Ascending aorta (tissue), 2 donors: ENCODE measurements at places on chromosomes 5 and 9. TPM values are rescaled to one million over a fixed set of nuclear protein-coding genes. Genes with fewer than 3 reads are reported as not detected.
A peak's percentile ranks its signal among the peaks of the same experiment; 100 is the strongest.

The DNM1 gene
- total RNA-seq: 31.9 TPM

The CCL27 gene
- 9.3 TPM for total RNA-seq

DNA sequence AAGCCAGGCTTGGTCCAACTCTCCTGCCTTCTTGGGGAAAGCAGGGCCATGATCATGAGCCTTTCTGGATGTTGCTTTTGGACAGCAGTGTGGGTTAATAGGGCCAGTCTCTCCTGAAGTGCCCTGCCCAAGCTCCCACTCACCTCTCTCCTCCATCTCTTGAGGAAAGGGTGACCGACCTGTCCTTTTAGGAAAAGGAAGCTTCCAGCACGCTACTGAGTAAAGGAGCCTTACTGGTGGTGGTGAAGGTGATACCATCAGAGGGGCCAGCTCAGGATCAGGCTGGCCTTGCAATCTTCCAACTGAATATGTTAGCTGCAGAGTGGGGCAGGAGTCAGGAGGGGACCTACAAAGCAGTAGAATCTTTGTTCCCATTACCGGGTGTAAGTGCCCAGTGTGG is 2.2 kb upstream of the RGS3 start:
- DNase-seq: no peak
- H3K4me1 ChIP-seq: peaks cover 16% of the 10 kb centered on the region
- H3K4me3 ChIP-seq: no peak overlapping the region
- H3K27ac ChIP-seq: no peak overlapping the region
- H3K36me3 ChIP-seq: no peaks in the 10 kb centered on the region

- H3K27ac ChIP-seq: no peak overlapping the region
- H3K27me3 ChIP-seq: no peaks in the 10 kb centered on the region
- no peaks in the 10 kb centered on the region for H3K36me3 ChIP-seq
- no peaks in the 10 kb centered on the region for H3K4me1 ChIP-seq
- DNase-seq: no peak
These were observed 62.8 kb downstream of the TRPM3 start for GRCh38 chr9:71058660-71059059.

DNA sequence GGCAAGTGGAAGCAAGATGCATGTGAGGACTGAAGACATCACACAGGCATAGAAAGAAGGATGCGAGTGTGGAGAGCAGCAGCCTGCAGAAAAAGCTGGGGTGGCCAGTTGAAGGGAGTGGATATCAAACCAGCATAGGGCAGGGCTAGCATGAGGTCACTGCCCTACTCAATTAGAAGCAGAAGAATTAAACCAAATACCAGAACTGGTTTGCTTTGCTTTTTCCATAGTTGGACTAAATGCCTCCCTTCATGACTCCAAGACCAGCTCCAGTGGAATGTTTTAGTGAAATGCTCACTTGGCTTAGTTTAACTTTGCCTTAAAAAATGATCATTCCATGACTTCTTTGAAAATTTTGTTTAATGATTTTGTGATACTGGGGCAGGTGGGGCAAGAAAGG is 45.8 kb downstream of the TMEM167A start:
- no peak overlapping the region for H3K4me3 ChIP-seq
- H3K27ac ChIP-seq: no peak overlapping the region
- no peaks in the 10 kb centered on the region for H3K27me3 ChIP-seq

GRCh38 chr5:178465861-178466288 is 124.3 kb downstream of the COL23A1 start:
- DNase-seq: no peak
- H3K4me3 ChIP-seq: no peak overlapping the region
- no peaks in the 10 kb centered on the region for H3K4me1 ChIP-seq

- DNase-seq: peak; percentile 42
- H3K36me3 ChIP-seq: no peaks in the 10 kb centered on the region
- no peaks in the 10 kb centered on the region for H3K27me3 ChIP-seq
- no peak overlapping the region for H3K4me3 ChIP-seq
These were observed 240.5 kb downstream of the GADD45G start for GRCh38 chr9:89845321-89845720.

The CD14 gene
- total RNA-seq: 122 TPM

- H3K27me3 ChIP-seq: no peaks in the 10 kb centered on the region
- peak overlapping the region; percentile 65 for H3K27ac ChIP-seq
- H3K36me3 ChIP-seq: no peaks in the 10 kb centered on the region
- H3K4me1 ChIP-seq: peaks cover 12% of the 10 kb centered on the region
- H3K4me3 ChIP-seq: no peak overlapping the region
- DNase-seq: peak; percentile 22
These were observed 176.4 kb downstream of the FGF18 start for GRCh38 chr5:171595801-171596231.

The OTULINL gene
- total RNA-seq: 0.21 TPM

GRCh38 chr9:78923966-78924659 is 627.2 kb downstream of the PSAT1 start:
- no peak for DNase-seq
- H3K27ac ChIP-seq: no peak overlapping the region
- H3K27me3 ChIP-seq: no peaks in the 10 kb centered on the region
- H3K4me1 ChIP-seq: no peaks in the 10 kb centered on the region

The SOX30 gene
- not detected for total RNA-seq

- no peaks in the 10 kb centered on the region for H3K4me1 ChIP-seq
- no peak overlapping the region for H3K27ac ChIP-seq
- no peaks in the 10 kb centered on the region for H3K36me3 ChIP-seq
- no peak for DNase-seq
These were observed 429.6 kb downstream of the ARHGEF28 start for GRCh38 chr5:74055486-74056106.

The ARID3C gene
- total RNA-seq: not detected

GRCh38 chr5:36462295-36463021 is 143.9 kb upstream of the SLC1A3 start:
- no peaks in the 10 kb centered on the region for H3K36me3 ChIP-seq
- no peak for DNase-seq
- no peak overlapping the region for H3K4me3 ChIP-seq
- no peaks in the 10 kb centered on the region for H3K27me3 ChIP-seq

The MCTP1 gene
- 112 TPM for total RNA-seq

The PTGS1 gene
- total RNA-seq: 13.0 TPM

The GNE gene
- 7.2 TPM for total RNA-seq

The CAMK2A gene
- total RNA-seq: not detected

DNA sequence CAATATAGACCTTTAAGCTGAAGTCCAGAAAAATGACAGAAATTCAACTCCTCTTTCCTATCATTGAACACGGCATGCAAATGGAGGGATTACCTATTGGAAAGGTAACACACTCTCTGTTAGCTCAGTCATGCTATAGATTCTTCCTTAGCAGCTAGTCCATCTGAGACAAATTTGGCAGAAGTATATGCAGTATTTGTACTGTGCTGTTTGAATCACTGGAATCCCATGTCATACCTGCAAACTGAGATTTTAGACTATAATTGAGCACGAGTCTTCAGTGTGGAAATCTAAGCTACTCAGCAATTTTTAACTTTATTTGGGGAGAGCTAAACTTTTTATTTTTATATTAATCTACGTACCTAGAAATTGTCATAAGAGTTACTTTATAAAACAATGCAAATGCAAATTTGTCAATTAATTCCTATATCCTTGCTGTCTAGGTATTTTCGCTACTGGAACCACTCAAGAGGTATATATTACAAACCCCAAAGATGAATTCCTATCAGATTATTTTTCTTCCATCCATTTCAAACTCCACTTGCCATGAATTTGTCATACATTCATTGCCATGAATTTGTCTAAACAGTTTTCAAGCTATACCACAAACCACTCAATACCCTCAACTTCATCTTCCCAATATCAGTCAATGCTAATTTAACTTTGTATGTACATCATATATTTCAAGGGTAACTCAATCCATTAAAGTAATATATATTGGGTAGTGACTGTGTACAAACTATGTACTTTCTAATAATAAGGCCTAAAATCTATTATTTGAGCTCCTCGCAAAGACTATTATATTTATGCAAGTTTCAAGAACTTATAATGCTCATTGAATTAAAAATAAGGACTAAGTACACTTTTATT is 224.8 kb downstream of the MEF2C start:
- no peak overlapping the region for H3K4me3 ChIP-seq
- H3K4me1 ChIP-seq: peaks cover 7% of the 10 kb centered on the region
- H3K27ac ChIP-seq: no peak overlapping the region
- no peaks in the 10 kb centered on the region for H3K36me3 ChIP-seq
- H3K27me3 ChIP-seq: peaks cover 9% of the 10 kb centered on the region

The PAX5 gene
- not detected for total RNA-seq

DNA sequence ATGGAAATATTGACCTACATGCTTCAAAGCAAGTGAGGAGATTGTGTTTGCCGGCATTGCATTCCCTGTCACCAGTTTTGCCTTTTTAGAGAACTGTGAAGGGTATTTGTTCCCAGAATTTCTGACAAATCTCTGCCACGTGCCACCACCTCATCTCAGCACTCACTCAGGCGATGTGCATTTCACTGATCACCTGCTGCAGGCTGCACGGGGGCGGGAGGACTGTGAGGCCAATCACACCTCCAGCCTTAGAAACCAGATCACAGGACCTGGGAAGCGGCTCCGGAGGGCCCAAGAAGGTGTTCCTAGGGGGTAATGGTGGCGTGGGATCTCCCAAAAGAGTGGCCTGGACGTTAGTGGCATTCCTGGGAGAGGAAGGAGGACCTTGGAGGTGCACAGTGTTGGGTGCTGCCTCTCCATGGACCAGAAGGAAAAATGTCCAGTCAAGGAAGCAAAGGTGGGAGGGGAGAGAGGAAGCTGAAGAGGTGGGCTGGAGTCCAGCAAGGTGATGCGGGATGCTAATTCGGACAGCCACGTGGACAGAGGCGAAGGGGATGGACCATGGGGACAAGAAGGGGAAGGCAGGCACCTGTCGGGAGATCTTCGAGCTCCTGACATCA is 63.6 kb upstream of the OLFM1 start:
- DNase-seq: no peak
- H3K36me3 ChIP-seq: no peaks in the 10 kb centered on the region
- H3K27ac ChIP-seq: no peak overlapping the region
- no peak overlapping the region for H3K4me3 ChIP-seq
- no peaks in the 10 kb centered on the region for H3K4me1 ChIP-seq
- H3K27me3 ChIP-seq: no peaks in the 10 kb centered on the region

The NACC2 gene
- total RNA-seq: 72.2 TPM

DNA sequence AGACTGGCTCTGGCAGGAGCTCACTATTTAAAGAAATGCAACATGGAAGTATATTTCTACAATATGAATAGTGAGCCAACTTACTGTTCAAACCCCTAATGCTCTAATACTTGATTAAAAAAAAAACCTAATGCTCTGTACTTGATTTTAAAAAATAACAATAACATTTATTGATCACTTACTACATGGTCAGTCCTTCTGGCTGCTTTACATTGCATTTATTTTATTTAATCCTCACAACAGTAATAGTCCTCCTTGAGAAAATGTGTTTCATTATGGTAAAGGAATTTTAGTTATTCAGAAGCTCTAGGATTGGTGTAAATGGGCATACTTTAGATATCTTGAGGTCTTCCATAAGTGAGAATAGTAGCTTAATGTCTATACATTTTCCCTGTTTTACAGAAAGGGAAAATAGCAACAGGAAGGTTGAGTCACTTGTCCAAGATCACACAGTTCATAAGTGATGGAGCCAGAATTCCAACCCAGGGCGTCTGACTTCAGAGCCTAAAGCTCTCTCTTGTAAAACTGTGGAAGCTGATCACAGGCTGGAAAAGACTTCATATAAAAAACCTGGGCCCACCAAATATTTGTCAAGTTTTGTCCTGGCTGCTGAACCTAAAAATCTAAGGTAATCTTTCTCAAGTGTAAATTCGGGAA is 1.0 kb downstream of the STARD4 start:
- no peaks in the 10 kb centered on the region for H3K27me3 ChIP-seq
- H3K4me3 ChIP-seq: peak overlapping the region; percentile 90
- no peaks in the 10 kb centered on the region for H3K36me3 ChIP-seq
- H3K4me1 ChIP-seq: peaks cover 2% of the 10 kb centered on the region
- H3K27ac ChIP-seq: peak overlapping the region; percentile 89
- no peak for DNase-seq

The SLC46A2 gene
- not detected for total RNA-seq

DNA sequence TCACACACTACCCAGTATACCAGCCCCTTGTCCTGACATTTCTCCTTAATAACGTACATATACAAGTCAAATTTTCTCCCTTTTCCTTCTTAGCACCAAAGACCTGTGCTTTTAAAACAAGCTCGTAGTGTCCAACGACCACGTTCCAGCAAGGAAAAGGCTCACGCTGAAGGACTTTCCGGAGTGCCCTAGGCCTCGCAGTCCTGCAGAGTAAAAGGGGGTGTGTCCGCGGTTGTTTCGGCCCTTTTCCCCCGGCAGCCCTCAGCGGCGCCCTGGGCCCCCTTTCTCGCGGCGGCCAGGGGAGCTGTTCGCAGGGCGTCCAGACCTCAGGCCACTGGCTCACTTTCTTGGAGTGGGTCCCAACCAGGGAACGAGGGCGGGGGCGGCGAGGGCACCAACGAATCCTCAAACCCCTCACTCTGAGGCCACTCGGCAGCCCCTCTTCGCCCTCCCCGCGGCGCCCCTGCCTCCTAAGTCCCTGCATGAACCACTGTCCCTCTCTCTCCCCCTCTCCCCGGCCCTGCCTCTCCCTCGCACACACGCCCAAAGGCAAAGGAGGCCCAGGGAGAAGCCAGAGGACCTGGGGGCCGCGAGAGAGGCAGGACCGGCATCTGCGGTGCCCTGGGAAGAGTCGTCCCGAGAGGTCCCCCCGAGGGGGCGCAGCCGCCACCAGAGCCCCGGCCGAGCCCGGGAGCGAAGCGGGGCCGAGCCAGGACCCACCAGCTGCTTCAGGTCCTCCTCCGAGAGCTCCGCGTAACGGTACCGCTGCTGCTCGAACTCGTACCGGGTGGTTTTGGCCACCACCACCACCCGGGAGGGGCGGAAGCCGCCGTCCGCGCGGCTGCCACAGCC is 720 bp downstream of the NADK2 start:
- no peaks in the 10 kb centered on the region for H3K4me1 ChIP-seq
- H3K36me3 ChIP-seq: no peaks in the 10 kb centered on the region
- H3K27ac ChIP-seq: peak overlapping the region; percentile 93
- H3K27me3 ChIP-seq: no peaks in the 10 kb centered on the region
- H3K4me3 ChIP-seq: peak overlapping the region; percentile 88
- DNase-seq: no peak

- no peaks in the 10 kb centered on the region for H3K36me3 ChIP-seq
- no peaks in the 10 kb centered on the region for H3K4me1 ChIP-seq
These were observed 81.6 kb downstream of the ARHGAP26 start for GRCh38 chr5:142851731-142852130.

DNA sequence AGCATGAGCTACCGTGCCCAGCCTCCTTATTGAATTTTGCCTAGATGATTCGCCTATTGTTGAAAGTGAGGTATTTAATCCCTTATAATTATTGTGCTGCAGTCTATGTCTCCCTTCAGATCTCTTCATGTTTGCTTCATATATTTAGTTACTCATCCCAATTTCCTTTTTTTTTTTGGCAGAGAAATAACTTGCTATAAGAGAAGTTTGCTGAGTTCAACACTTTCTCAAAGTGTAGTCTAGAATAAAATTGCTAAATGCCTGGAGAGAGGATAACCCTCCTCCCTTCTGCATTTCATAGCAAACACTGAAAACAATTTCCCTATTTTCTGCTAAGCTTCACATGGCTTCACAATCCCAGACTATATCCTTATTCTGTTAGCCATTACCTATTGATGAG is 136.6 kb upstream of the CD180 start:
- no peak overlapping the region for H3K4me3 ChIP-seq
- H3K36me3 ChIP-seq: no peaks in the 10 kb centered on the region
- no peaks in the 10 kb centered on the region for H3K4me1 ChIP-seq
- no peak overlapping the region for H3K27ac ChIP-seq
- no peak for DNase-seq
